ENCODE measurements at places on chromosomes 6 and 20.

- DNase-seq = no peak
These were observed 46.4 kb downstream of the HECA start for GRCh38 chr6:139181236-139181635.

DNA sequence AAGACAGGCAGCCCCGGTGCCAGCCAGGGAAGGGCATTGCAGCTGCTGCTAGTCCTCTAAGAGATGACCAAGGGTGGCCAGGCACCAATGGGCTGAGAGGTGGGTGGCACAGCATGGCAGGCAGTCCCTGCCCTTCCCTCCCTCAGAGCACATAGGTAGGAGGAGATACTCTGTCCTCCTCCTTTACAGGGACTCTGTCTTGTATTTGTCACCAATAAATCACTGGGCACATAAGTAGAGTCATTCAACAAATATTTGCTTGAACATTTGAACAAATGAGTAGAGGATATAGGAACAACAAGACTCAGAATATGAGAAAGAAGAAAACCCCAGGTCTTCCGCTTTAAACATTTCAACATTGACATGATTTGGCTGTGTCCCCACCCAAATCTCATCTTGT, 69.4 kb upstream of the CLDN20 start:
- no peak for DNase-seq

- peak; percentile 36 for DNase-seq
These were observed 69.8 kb upstream of the RIN2 start for GRCh38 chr20:19688031-19688806.

DNA sequence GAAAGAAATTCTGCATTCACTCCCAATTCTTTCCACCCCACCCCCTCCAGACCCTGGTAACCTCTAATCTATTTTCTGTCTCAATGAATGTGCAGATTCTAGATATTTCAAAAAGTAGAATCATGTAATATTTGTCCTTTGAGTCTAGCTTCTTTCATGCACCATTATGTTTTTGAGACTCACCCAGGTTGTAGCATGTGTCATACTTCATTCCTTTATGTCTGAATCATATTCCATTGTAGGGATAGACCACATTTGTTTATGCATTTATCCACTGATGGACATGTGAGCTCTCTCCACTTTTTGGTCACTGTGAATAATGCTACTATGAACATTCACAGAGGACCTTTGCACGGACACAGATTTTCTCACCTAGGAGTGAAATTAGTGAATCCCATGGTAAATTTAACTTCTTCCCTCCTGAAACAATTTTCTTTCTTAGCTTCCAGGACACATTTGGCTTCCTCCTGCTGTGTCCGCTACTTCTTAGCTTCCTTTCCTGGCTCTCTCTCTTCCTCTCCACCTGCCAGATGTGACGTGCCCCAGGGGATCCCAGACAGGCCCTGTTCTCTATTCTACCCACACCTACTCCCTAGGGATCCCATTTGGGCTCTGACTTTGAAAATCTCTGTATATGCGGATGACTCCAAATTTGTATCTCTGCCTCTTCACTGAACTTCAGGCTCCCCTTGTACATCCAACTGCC, 24.1 kb upstream of the ARFGEF2 start:
- no peak for DNase-seq

Data from right hindlimb (tissue), 1 donor.